Peyer's patch (tissue), 4 donors: ENCODE measurements at places on chromosomes 5 and 9.

DNA sequence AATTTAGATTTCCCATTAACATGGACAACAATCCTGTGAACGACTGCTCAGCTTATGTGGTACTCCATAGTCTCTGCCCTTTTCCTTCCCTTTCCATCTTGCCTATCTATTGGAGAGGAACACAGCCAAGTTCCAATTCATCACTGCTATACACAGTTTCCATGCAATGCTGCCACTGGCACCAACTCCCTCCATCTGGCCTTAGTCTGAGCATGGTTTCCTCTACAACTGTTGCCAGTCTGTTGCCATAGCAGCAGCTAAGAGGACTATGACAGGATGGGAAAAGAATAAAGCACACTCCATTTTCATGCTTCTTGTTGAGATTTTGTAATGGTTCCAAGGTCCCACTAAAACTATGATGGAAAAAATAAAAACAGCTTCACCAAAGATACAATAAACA, 189.0 kb downstream of the HCN1 start:
- no peak for DNase-seq

GRCh38 chr5:138805096-138805495, 51.9 kb downstream of the CTNNA1 start:
- no peak for DNase-seq

GRCh38 chr9:37220971-37221370, 100.6 kb downstream of the ZCCHC7 start:
- no peak for DNase-seq

GRCh38 chr5:160260881-160261815, 31.8 kb downstream of the FABP6 start:
- no peak for DNase-seq

DNA sequence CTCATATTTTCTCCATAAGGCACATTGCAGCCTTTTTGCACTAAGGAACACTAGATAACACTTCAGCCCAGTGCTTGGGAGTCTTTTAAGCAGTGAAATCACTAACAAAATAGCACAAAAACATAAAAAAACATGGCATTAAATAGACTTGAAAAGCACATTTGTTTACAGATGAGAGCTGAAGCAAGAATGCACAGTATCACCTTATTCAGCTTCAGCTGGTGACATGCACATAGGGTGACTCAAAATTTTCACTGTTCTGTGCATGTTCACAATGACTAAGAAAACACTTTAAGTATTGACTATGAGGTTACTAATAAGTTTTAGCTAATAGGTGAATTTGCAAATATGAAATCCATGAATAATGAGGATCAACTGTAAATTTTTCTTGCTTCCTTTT, 293.9 kb upstream of the TARS1 start:
- DNase-seq: no peak

DNA sequence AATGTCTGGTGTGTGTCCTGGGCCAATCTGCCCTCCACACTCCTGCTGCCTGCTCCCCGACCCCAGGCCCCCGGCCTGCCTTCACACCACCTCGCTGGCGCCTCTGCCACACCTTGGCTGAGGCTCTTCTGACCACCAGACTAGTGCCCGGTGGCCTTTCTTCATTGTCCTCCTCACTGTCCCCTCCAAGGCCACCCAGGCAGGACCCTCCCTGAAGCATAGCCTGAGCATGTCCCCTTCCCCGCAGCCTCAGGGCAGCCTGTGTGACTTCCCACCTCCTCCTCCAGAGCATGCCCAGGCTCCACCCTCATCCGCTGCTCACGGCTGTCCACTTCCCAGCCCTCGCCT, 154.6 kb downstream of the OLFM1 start:
- no peak for DNase-seq

DNA sequence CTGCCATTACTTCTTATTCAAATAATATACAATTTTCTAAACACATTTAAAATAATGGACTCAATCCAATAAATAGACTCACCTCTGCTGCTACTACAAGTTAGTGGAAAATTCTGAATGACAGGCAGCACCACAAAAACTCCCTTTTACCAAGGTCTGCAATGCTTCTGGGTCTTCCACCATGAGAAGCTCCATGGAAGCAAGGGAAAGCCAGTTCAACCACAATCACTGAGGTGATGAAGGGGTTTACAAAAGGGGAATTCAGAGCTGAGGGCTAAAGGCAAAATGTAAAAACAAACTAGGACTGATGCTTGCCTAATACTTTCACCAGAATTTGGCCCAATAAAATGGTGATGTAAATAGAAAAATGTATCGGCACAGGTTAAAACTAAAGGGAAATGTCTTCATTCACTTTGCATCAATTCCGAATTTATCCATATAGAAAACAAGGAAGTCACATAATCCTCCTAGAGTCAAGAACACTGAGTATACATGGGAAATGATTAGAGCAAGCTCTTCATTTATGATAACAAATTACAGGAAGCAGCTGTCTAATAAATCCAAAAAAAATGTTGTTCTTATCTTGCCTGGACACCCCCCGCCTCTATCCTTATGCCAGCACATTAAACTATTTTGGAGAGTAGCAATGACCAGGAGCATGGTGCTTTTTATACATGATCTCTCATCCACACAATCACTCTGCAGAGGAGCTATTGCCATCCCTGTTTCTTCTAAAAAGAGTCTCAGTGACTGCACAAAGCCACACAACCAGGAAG, 66.3 kb upstream of the NFIB start:
- no peak for DNase-seq

DNA sequence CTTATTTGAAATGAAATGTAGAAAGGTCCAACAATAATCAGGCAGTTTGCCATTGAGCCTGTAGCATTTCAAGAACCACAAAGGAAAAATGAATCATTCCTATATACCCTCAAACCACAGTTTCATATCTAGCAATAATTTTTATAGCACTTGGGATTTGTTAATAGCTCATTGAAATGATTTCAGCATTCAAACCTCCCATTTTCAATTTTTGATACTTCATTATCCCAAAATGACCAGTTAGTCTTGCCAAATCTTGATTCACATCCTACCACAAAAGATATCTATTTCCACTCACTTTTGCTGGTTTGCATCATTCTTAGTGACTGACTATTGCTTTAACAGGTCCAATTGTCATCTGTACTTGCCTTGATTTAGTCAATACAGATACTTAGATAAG, 790.1 kb downstream of the TLE1 start:
- no peak for DNase-seq

- DNase-seq: no peak
These were observed 712 bp upstream of the HSPA4 start for GRCh38 chr5:133051061-133051541.

GRCh38 chr9:21995006-21995665, 545 bp downstream of the CDKN2B-AS1 start:
- peak; percentile 87 for DNase-seq

- DNase-seq: no peak
These were observed 161.0 kb upstream of the SLC12A2 start for GRCh38 chr5:127922603-127923002.

- no peak for DNase-seq
These were observed 8.4 kb downstream of the TRIM41 start for GRCh38 chr5:181231432-181231831.

GRCh38 chr5:113692891-113693457, 179.5 kb downstream of the YTHDC2 start:
- no peak for DNase-seq

GRCh38 chr5:178786417-178786816, 56.0 kb upstream of the ZNF354A start:
- no peak for DNase-seq

- DNase-seq: no peak
These were observed 77.7 kb downstream of the COL5A1 start for GRCh38 chr9:134719331-134719730.

DNA sequence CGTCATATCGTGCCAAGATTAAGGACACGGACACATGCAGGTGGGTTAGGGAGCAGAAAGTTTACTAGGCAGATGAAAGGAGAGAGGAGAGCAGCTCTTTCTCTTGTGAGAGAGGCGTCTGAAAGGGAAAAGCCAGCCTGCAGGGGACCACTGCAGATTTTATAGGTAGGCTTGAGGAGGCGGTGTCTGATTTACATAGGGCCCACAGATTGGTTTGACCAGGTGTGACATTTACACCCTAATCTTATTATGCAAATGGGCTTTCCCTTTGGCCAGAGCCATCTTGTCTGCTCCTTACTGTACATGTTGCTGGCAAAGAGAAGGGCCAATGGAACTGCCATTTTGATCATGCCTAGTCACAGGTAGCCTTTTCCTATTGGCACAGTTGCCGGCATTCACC, 137.2 kb upstream of the TAF11L2 start:
- no peak for DNase-seq

GRCh38 chr5:143481697-143482531, 78.4 kb upstream of the NR3C1 start:
- no peak for DNase-seq

DNA sequence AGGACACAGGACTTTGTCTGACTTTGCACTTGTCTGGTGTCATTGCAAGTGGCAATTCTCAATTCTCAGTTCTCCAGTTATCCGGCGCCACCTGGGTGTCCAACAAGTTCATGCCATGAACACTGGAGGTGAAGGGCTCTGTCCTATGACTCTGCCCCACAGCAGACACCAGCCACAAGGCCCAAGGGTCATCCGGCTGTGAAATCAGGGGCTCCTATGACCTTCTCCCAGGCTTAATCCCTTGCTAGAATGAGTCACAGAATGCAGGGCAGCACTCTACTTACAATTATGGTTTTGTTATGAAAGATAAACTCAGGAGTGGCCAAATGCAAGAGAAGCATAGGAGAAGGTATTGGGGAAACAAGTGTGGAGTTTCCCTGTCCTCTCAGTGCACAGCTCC, 392.0 kb downstream of the GADD45G start:
- peak; percentile 70 for DNase-seq

DNA sequence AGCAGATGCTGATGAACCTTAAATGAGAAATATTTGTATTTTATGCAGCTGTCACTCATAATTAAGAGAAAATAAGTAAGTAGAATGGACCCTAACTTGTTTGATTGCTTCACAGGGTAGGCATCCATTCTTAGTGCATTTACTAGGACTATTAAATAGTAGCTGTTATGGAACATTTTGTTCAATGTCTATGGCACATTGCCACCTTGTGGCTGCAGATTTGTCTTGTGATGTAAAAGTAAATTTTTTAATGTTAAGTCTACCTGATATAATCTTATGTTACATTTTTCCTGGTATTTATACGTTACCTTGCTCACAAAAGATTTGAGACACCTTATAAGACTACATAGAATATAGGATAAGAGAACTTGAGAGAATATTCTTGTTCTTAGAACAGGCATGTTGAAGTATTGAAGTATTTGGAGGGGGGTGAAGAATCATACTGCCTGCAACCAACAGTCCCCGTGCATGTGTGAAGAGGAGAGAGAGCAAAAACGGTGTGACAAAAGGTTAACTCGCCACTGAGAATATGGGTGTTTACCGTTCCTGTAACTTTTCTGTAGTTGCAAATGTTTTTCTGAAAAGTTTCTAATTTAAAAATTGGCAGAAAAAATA, 161.1 kb downstream of the MAST4 start:
- peak; percentile 73 for DNase-seq

DNA sequence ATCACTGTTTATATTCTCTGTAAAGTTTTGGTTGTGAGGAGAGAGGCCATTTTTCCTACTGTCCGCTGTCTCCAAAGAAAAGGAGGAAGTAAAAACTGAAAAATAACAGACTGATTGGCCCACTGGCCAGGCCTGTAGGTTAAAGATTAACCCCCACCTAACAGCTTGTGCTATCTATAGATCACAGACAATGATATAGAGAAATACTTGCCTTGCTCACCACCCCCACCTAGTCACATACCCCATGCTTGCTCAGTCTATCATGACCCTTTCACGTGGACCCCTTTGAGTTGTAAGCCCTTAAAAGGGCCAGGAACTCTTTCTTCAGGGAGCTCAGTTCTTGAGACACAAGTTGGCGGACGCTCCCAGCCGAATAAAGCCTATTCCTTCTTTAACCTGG, 357.4 kb downstream of the PRDM9 start:
- DNase-seq: no peak

DNA sequence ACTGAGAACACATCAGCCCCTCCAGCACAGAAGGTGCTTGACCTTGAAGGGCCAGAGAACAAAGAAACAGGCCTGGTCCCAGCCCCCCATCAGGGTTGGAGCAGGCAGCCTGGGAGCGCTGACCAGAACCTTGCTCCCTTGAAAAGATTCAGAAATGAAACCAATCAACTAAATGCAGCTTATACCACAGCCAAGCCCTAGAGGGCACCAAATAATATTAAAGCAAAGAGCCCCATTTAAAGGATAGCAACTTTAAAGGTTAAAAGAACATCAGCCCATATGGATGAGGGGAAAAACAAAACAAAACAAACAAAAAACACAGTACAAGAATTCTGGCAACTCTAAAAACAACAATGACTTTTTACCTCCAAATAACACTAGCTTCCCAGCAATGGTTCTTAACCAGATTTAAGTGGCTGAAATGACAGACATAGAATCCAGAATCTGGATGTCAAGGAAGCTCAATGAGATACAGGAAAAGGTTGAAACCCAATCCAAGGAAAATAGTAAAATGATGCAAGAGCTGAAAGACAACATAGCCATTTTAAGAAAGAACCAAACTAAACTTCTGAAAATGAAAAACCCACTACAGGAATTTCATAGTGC, 471.9 kb downstream of the MTRR start:
- DNase-seq: no peak

- no peak for DNase-seq
These were observed 111.5 kb upstream of the CCNH start for GRCh38 chr5:87524217-87524616.

DNA sequence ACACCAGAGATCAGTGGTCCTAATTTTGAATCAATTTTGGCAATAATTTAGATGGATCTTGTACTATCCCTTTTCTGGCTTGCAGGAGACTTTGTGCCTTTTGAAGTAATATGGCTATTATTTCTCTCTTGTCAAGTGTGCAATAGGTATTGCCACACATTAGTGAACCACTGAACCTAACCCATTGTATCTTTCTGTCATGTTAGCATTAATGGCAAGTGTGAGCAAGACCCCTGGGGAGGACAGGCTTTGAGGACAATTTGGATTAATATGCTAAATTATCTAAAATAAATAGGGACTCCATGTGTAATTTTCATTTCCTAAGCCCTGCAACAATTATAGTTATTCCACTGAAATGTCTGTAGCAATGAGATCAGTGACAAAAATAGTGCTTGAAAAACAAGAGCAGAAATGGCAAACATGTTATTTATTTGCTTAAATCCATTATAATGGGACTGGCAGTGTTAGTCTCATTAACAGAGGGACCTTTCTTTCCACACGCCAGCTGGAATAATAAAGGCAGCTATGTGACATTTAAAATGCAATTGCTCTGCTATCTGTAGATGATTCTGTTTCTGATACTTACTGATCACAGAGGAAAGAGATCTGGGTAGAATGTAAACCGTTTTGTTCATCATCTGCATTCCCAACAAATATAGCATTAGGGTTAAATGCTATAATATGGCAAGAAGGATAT, 753.3 kb upstream of the ZNF608 start:
- DNase-seq: no peak

- DNase-seq: no peak
These were observed 474.5 kb downstream of the ENC1 start for GRCh38 chr5:74166064-74166463.

- no peak for DNase-seq
These were observed 7.1 kb downstream of the STK10 start for GRCh38 chr5:172180936-172181335.
